ENCODE measurements at places on chromosomes 12 and 14. TPM values are rescaled to one million over a fixed set of nuclear protein-coding genes. Genes with fewer than 3 reads are reported as not detected.

DNA sequence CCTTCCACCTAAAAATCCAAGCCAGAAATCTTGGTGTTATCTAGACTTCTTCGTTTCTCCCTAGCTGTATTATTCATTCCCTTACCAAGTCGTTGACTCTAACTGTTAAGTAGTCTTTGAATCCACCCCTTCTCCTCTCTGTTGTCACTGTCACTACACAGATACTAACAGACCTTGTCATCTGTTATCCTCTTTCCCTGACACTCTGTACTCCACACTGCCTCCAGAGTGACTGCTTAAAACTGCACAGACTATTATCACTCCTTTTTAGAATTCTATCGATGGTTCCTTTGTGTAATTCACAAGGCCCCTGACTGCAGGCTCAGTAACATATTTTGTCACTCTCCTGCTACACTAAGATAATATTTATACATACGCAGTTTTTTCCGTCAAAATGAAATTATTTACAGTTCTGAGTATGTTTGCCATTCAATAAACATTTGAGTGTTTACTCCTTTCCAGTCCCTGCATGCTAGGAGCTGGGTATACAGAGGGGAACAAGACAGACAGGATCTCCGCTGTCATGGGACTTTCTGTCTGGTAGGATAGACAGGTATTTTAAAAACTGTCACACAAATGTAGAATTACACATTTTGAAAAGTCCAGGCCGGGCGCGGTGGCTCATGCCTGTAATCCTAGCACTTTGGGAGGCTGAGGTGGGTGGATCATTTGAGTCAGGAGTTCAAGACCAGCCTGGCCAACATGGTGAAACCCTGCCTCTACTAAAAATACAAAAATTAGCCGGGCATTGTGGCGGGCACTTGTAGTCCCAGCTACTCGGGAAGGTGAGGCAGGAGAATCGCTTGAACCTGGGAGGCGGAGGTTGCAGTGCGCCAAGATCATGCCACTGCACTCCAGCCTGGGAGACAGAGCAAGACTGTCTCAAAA is 3.8 kb downstream of the MARS1 start:
- DNase-seq, result no peak

Gene AMHR2
- polyA plus RNA-seq, result 3.3 TPM

- DNase-seq, result no peak
These were observed 205.1 kb upstream of the ABCD2 start for GRCh38 chr12:39824505-39825212.

- no peak for DNase-seq
These were observed 411.0 kb upstream of the SOX5 start for GRCh38 chr12:24360461-24360860.

Gene SERPINA9
- polyA plus RNA-seq, result not detected

DNA sequence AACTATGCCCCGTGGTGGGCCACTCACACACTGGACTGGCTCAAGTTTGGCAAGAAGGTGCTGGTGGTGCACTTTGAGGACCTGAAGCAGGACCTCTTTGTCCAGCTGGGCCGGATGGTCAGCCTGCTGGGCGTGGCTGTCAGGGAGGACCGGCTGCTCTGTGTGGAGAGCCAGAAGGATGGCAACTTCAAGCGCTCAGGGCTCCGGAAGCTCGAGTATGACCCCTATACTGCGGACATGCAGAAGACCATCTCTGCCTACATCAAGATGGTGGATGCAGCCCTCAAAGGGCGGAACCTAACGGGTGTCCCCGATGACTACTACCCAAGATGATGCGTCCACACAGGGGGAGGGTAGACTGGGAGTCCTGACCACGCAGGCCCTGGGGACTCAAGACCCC is 91.1 kb downstream of the CMKLR1 start:
- no peak for DNase-seq

DNA sequence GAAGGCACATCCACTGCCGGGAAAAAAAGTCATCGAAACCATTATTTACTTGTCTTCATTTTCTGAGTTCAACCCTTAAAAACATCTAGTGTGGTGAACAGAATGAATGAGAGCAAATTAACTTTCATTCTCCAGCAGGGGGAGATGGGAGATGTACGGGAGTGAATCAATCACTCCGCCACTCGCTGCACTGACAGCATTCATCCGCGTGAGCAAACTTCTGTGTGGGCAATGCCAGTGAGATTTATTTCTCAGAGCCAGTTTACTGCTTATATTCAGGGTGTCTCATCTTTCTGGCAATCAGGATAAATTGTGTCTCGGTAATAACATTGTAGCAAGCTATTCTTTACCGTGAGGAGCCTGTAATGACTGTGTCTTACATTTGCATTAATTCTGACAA is 463.6 kb upstream of the MIS18BP1 start:
- DNase-seq, result no peak

DNA sequence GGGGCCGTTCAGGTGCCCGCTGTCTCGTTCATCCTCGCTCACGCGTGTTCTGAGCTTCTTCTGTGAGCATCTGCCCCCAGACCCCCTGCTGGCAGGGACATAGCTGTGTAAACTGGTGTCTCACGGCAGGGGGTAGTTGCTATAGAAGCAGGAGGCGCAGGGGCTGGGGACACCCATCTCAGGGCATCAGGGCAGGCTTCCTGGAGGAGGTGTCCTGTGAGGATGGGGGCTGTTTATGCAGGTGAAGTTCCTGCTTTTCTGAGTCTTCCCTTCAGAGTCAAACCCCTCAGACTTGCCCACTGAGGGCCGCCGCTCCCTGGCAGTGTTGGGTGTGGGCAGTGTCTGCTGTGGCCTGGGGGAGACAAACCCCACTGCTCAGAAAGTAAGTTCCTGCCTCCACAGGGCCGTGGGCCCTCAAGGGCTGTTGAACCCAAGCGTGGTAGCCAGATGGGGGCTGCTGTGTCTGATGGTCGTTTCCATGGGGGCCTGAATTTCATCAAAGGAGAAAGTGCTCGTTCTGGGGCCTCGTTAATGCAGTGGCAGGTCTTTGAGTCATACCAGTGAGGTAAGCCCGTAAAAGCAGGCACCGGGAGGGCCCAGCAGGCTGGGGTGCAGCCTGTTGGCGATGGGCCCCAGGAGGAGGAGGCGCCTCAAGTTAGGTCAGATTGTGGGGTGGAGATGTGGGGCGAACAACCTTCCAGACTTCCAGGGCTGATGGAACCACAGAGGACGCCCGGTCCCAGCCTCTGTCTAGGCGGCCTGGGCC is 23.4 kb downstream of the KIF26A start:
- no peak for DNase-seq

GRCh38 chr12:104232609-104233280 is 17.2 kb downstream of the TXNRD1 start:
- no peak for DNase-seq

DNA sequence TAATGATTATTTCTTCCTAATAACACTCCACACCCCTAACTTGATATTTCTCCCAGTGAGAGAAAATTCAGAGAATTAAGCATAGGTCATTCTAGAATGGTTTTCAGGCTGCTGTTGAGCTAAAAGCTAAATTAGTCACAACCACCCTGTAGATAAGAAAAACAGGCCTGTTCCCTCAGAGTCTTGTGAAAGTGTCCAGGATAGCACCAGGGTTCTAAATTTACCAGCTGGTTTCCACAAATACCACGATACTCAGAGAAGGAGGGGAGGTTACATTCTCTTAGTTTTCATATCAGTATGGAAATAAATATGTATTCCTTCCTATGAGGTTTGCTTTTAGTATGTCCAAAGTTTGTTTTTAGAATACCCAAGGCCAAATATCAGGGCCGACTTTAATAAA is 66.0 kb upstream of the YARS2 start:
- DNase-seq, result peak; percentile 12

Gene PRB2
- not detected for polyA plus RNA-seq

GRCh38 chr14:90559811-90560492 is 163.1 kb downstream of the CALM1 start:
- no peak for DNase-seq

GRCh38 chr12:10386857-10387256 is 3.0 kb downstream of the KLRK1 start:
- no peak for DNase-seq

GRCh38 chr12:92234533-92234932 is 88.9 kb upstream of the BTG1 start:
- no peak for DNase-seq

DNA sequence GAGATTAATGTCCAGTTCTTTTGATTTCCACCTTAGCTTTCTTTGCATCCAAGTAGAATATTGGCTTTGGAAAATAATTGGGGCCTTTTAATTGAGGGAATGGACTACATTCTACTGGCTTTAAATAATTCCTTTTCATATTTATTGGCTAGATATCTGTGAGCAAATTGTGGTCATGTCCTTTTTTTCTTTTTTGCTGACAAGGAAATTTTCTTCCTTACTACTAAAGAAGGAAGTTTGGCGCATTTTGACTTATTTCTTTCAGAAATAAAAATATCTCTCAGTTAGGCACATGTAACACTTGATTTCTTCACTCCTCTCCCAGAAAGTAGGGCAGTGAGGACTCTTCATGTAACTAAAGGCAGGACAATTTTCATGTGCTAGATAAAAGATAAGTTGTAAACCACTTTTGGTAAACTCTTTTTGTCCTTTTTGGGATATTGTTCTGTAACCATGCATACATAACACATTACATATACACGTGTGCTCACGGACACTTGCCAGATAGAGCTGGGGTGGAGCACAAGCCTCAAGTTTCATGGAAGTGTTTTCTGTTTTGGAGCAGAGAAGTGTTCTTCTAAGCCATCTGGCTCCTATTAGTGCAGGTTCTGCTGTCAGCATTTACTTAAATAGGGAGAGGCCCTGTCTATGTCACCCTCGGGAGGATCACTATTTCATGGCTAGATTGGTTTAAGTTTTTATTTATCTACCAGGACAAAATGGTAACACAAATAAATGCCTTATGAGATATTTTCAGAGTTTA is 85.1 kb upstream of the LRIG3 start:
- DNase-seq, result no peak

Gene COCH
- polyA plus RNA-seq, result 2.0 TPM

GRCh38 chr14:77556946-77557345 is 58.3 kb upstream of the ISM2 start:
- no peak for DNase-seq

- no peak for DNase-seq
These were observed 211.4 kb upstream of the RTL1 start for GRCh38 chr14:101114726-101115515.

Gene CELA1
- polyA plus RNA-seq, result not detected

GRCh38 chr12:119700078-119700477 is 32.1 kb downstream of the PRKAB1 start:
- no peak for DNase-seq

Gene TBC1D30
- 12.1 TPM for polyA plus RNA-seq

- no peak for DNase-seq
These were observed 164.1 kb downstream of the SPTSSA start for GRCh38 chr14:34297786-34298520.

DNA sequence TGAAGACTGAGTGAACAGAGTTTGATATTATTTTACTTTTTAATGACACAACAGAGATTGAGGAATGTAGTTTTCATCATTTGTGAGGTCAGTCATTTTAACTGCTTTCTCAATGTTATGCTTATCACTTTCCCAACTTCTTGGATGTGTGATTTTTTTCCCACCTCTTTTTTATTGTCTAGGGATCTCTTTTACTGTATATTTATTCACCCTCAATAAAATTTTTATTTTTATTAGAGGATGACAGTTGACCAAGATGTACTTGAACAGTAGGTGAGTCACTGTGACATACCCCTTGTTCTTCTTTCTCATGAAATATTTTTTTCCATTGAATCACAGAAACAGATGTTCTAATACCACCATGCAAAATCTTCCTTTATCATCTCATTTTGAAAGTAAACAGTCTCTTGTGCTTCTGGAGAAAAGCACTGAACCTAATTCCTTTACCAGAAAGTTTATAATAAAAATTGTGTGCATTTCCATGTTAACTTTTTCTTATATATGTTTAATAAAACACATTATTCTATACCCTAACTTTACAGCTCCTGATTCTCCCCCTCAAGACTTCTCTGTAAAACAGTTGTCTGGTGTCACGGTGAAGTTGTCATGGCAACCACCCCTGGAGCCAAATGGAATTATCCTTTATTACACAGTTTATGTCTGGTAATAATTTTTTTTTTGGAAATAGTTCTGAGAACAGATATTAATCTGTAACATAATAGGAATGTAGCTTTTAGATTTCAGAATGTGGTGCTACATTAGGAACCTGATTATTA is 65.9 kb downstream of the PTPRQ start:
- no peak for DNase-seq

GRCh38 chr14:55129086-55129427 is at the start of gene LGALS3:
LGALS3 (plus strand) TSS chr14:55129252; CDS start chr14:55137374, 8,122 bp downstream.
- DNase-seq, result peak; percentile 68
